Umbilical cord (tissue), 2 donors: ENCODE measurements at places on chromosomes 1 and 21.

- DNase-seq, result no peak
Observed at GRCh38 chr1:113281550-113281949, 108.8 kb upstream of the MAGI3 start.

DNA sequence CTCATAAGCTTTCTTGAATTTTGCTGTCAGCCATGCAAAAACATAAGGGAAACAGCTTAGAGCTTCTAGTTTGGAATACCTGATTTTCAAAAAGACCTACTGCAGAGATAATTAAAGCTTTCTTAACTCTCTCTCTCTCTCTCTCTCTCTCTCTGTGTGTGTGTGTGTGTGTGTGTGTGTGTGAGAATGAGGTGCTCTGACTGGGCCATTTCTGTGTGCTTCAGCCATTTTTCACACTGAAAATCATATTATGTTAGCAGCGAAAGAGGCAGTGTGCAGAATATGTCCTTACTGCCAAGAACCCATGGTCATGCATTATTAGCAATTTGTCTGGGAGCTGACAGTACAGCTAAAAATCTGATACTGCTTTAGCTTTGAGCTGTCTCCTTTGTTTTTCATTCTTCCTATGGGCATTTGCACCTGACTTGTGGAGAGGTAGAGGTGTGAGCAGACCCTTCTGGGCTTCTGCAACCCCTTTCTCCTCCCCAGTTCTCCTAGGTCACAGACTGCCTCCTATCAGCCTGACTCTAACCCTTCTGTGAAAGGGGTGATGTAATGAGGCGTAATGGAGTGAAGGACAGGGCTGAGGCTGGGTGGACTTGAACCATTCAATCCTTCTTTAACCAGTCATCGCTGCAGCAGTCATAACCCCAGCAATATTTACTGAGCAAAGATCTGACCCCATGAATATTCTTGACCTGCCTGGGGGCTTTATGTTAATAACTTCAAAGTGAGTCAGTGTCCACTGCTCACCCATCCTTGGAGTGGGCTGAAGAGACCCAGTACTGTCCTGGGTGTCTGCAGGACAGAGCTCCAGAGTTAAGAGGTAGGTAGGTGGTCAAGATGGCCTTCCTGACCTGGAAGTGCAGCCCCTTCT, 61.2 kb downstream of the SYT6 start:
- no peak for DNase-seq

- no peak for DNase-seq
Observed at GRCh38 chr1:193275773-193276172, 89.4 kb upstream of the B3GALT2 start.

DNA sequence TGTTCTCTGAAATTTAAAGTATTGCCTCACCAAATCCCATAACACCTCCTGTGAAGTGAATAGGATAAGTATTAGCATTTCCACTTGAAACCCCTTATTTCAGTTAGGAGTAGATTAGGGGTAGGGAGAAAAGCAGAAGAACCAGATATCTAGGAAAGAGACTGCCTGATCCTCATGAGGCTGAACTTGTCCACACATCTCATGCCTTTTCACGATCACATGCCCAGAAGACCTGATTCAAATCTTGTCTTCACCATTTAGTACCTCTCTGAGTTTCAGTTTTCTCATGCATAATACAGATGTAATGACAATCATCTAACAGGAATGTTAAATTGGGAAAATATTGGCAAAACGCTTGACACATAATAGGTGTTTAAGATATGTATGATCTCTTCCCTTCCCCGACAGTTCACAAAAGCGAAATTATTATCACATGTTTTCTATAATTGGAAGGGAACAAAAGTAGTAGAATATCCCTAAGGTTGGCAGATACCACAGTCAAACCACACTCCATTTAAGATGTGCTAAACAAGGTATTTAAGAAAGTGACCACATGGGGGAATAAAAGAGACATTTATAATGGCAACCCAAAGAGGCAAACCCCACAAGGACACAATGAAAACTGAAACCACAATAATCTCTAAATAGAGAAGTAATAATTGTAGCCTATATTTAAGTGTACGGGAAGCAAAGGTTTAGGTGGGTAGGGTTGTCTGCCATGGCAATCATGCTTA, 25.2 kb downstream of the GFI1 start:
- no peak for DNase-seq

- DNase-seq, result no peak
Observed at GRCh38 chr21:42223826-42224575, 5.1 kb downstream of the ABCG1 start.
